ENCODE measurements at places on chromosomes 16 and 17. TPM values are rescaled to one million over a fixed set of nuclear protein-coding genes. Genes with fewer than 3 reads are reported as not detected.

CCL18 gene
- total RNA-seq, result not detected

JPH3 gene
- total RNA-seq, result 0.13 TPM

KRTAP4-1 gene
- total RNA-seq, result not detected

PER1 gene
- 11.0 TPM for total RNA-seq

CACNG3 gene
- not detected for total RNA-seq

SLC38A8 gene
- not detected for total RNA-seq

STAT5A gene
- total RNA-seq, result 16.9 TPM

TNK1 gene
- total RNA-seq, result 0.27 TPM

KCNH4 gene
- total RNA-seq, result under 0.01 TPM

TMEM95 gene
- not detected for total RNA-seq

ZG16B gene
- not detected for total RNA-seq

SLC12A3 gene
- total RNA-seq, result not detected

LPO gene
- total RNA-seq, result not detected

SGCA gene
- total RNA-seq, result not detected

INCA1 gene
- total RNA-seq, result 0.22 TPM

GRAPL gene
- 21.1 TPM for total RNA-seq

CA10 gene
- total RNA-seq, result not detected

TBC1D28 gene
- total RNA-seq, result not detected

FAM234A gene
- 66.9 TPM for total RNA-seq

G6PC1 gene
- total RNA-seq, result not detected

SPOP gene
- 67.0 TPM for total RNA-seq
